ENCODE measurements at places on chromosomes 4 and X.
A peak's percentile ranks its signal among the peaks of the same experiment; 100 is the strongest.

DNA sequence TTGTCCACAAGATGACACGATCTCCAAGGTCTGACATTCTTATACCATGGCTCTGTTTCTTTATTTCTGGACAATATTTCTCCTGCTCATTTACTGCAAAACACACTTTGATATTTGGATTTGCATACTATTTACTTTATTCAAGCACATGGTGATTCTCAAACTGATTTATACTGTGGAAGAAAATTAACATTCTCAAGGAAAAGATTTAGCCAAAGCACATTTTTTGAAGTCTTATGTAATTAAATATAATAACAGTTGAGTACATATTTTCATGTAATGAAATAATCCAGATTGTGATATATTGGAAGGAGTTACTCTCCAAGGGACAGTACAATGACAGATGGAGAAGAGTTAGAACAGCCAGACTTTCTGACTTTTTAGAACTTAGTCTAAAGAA is 155.8 kb upstream of the CT83 start:
- no peaks in the 10 kb centered on the region for H3K27me3 ChIP-seq
- H3K4me1 ChIP-seq = no peaks in the 10 kb centered on the region
- H3K27ac ChIP-seq = no peak overlapping the region
- no peaks in the 10 kb centered on the region for H3K36me3 ChIP-seq
- H3K4me3 ChIP-seq = no peak overlapping the region
- DNase-seq = no peak

DNA sequence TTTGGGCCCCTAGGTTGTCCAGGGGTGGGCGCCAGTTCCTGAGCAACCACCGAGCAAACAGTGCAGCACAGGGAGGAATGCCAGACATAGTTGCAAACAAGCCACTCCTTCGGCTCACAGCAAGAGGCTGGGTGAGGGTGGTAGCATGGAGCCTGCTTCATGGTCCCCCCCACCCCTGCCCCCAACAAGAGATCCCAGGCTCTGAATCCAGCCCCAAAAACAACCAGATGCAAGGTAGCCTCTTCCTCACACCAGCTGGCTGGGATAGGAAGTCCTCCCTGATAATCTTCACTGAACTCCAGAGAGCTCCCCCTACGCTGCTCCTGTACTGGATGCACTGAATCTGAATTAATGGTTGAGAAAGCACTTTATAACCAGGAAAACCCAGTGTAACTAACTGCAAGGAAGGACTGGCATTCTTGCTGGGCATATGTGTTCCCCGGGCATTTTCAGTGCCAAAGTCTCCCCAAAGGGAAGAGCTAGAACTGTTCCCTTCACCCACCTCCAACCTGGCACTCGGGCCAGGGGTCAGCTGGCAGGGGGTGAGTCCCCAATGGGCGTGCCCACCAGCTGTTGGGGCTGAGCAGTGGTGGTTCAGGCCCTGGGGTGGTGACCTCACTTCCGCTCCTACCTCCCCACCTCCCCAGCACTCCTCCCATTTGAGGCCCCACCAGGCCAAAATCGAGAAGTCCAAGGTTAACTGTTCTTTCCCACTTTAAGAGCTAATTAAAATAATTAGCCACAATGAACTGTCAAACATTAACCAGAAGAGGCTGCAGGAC is 1.5 kb downstream of the ELF4 start:
- H3K4me1 ChIP-seq = peaks cover 28% of the 10 kb centered on the region
- no peaks in the 10 kb centered on the region for H3K27me3 ChIP-seq
- H3K27ac ChIP-seq = peak overlapping the region; percentile 41
- no peak for DNase-seq
- peaks cover 19% of the 10 kb centered on the region for H3K36me3 ChIP-seq

DNA sequence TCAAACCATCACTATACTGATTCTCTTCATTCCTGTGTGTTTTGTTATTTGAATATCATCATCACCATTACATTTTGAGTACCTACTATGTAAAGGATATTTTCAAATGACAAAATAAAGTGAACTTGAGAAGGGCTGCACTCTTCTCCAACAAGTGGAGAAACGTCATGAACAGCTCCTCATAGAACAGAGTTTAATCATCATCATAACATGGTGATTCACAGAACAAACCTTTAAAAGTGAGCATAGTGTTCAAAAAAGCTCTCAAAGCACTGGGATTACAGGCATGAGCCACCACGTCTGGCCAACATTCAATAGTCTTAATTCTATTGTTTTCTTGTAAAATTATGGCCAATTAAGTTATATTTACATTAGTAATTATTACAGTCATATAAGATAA is 993.9 kb downstream of the PDHA2 start:
- no peak overlapping the region for H3K27ac ChIP-seq
- H3K4me1 ChIP-seq = no peaks in the 10 kb centered on the region
- no peak for DNase-seq
- no peaks in the 10 kb centered on the region for H3K27me3 ChIP-seq

- peaks cover 7% of the 10 kb centered on the region for H3K27me3 ChIP-seq
- H3K4me1 ChIP-seq = no peaks in the 10 kb centered on the region
- H3K27ac ChIP-seq = no peak overlapping the region
Measured at GRCh38 chrX:54745676-54746075, 52.4 kb downstream of the ITIH6 start.

DNA sequence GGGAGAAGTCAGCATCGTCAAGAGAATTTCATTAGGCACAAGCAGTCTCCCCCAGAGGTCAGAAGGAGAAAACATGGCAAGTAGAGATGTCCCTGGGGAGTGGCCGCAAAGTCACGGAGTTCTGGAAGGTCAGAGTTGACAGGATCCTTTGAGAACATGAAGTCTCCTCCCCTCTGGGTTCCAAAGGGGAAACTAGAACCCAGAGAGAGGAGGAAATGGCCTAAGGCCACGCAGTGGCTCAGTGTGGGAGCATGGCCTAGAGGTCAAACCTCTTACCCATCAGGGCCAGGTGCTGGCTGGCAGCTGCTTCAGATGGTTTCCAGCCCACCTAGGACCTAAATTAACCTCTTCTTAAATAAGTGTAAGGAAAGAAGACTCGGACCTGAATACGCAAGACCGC is 884 bp downstream of the IDH3G start:
- H3K4me1 ChIP-seq = peaks cover 22% of the 10 kb centered on the region
- DNase-seq = no peak
- H3K36me3 ChIP-seq = peaks cover 24% of the 10 kb centered on the region
- H3K4me3 ChIP-seq = peak overlapping the region; percentile 91

DNA sequence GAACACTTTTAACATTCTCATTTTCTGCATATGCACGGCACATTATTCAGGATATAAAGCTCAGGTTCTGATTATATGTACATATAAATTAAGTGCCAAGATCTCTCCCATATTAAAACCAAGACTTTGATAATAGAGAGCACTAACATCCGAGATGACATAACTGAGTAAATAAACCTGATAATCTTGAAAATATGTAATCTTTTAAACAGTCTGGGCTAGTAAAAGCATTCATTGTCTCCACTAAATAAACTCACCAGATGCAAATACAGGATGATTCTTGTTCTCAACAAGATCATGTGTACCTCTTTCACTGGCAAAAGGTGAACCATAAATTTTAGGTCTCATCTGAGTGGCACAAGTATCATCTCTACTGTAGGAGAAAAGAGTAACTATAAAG is 942.2 kb downstream of the TRAM1L1 start:
- no peak for DNase-seq
- H3K36me3 ChIP-seq = no peaks in the 10 kb centered on the region
- no peak overlapping the region for H3K4me3 ChIP-seq

DNA sequence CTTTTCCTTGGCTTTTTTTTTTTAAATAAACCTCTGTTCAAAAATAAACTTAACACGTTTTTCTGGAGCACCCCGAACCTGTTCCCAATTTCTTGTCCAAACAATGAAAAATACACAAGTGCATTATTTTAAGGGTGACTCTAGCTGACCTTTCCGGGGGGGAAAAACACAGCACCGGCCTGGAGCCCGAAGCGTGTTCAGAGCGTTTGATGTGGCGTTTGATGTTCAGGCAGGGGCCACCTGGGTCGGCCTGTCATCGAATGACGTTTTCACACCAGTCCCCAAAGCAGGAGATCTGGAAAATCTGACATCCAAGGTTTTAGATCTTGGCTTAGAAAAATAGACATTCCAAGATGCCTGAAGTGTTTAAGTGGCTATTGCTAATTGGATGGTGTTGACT is 282.1 kb downstream of the SHOX start:
- H3K4me1 ChIP-seq = no peaks in the 10 kb centered on the region
- no peak overlapping the region for H3K27ac ChIP-seq
- H3K27me3 ChIP-seq = no peaks in the 10 kb centered on the region

GRCh38 chrX:6225911-6226595 is 2.6 kb downstream of the NLGN4X start:
- H3K4me3 ChIP-seq = no peak overlapping the region
- DNase-seq = no peak
- H3K4me1 ChIP-seq = no peaks in the 10 kb centered on the region
- no peaks in the 10 kb centered on the region for H3K36me3 ChIP-seq

- H3K4me3 ChIP-seq = no peak overlapping the region
- H3K27me3 ChIP-seq = no peaks in the 10 kb centered on the region
- H3K27ac ChIP-seq = no peak overlapping the region
- H3K4me1 ChIP-seq = no peaks in the 10 kb centered on the region
Measured at GRCh38 chrX:141917801-141918200, 14.1 kb downstream of the MAGEC1 start.

- no peak for DNase-seq
- peaks cover 31% of the 10 kb centered on the region for H3K27me3 ChIP-seq
- H3K4me3 ChIP-seq = no peak overlapping the region
- H3K4me1 ChIP-seq = no peaks in the 10 kb centered on the region
- no peaks in the 10 kb centered on the region for H3K36me3 ChIP-seq
Measured at GRCh38 chr4:139584784-139585183, 28.8 kb upstream of the SETD7 start.

DNA sequence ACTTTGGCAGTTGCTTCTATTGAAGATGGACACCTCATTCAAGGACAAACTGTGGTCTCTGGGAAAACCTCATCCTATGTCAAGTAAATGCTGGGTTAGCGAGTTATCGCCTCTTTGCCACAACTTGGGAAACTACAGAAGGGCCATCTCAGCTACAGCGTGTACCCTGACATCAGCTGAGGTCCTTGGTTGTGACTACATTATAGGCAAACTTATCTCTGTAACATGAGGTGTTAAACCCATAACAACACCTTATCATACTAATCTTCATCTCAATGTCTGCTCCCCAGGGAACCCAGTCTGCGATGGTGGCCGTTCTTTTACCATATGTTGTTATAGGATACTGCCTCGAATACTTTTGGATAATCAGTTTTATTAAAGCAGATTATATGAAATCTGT is 1862.7 kb downstream of the STIM2 start:
- H3K27ac ChIP-seq = no peak overlapping the region
- no peak overlapping the region for H3K4me3 ChIP-seq
- no peak for DNase-seq
- H3K36me3 ChIP-seq = no peaks in the 10 kb centered on the region
- H3K27me3 ChIP-seq = no peaks in the 10 kb centered on the region

GRCh38 chrX:46589977-46590723 is 16.6 kb downstream of the CHST7 start:
- DNase-seq = no peak
- H3K27me3 ChIP-seq = no peaks in the 10 kb centered on the region
- H3K36me3 ChIP-seq = peaks cover 7% of the 10 kb centered on the region

- H3K36me3 ChIP-seq = peaks cover 80% of the 10 kb centered on the region
- peak overlapping the region; percentile 31 for H3K4me3 ChIP-seq
- H3K4me1 ChIP-seq = peaks cover 16% of the 10 kb centered on the region
Measured at GRCh38 chr4:2259036-2259540, 2.8 kb downstream of the MXD4 start.

DNA sequence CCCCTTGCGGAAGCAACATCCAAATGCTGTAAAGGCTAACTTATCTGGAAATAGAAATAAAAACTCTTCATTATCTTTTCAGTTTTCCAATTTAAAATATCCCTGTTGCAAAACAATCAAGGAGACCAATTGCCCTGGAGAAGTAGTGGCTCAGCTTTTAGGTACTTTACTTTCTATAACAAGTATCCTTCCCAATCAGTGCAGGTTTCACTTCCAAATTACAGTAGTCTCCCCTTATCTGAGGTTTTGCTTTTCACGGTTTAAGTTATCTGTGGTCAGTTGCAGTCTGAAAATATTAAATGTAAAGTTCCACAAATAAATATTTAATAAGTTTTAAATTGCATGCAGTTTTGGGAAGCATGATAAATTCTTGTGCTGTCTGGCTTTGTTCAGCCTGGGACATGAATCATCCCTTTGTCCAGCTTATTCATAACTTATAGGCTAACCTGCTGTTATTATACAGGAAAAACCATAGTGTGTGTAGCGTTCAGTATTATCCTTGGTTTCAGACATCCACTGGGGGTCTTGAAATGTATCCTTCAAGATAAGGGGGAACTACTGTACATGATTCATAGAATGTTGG is 973.1 kb upstream of the GRID2 start:
- DNase-seq = no peak
- no peaks in the 10 kb centered on the region for H3K4me1 ChIP-seq
- no peak overlapping the region for H3K4me3 ChIP-seq
- H3K27ac ChIP-seq = no peak overlapping the region

DNA sequence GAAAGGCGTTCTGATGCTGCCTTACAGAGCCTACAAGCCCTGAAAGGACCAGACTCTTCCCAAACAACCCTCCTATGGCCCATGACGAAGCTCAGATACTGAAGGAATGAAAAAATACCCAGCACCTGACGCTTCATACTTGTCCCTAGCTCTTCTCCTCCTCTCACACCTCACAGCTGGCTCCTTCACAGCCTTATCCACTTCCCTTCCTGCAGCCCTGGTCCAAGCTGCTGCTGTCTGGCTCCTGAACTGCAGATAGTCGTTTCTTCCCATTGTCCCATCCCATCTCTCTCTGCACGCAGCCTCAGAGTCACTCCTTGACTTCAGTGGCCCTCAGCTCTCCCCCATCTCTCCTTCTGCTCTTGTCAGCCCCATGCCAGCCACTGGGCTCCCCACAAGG is 56.6 kb downstream of the FAM193A start:
- no peak for DNase-seq
- H3K4me3 ChIP-seq = peak overlapping the region; percentile 43
- H3K36me3 ChIP-seq = peaks cover 18% of the 10 kb centered on the region
- H3K4me1 ChIP-seq = peaks cover 46% of the 10 kb centered on the region
- no peaks in the 10 kb centered on the region for H3K27me3 ChIP-seq

- H3K4me3 ChIP-seq = no peak overlapping the region
- H3K27me3 ChIP-seq = peaks cover 51% of the 10 kb centered on the region
- no peak overlapping the region for H3K27ac ChIP-seq
- H3K4me1 ChIP-seq = no peaks in the 10 kb centered on the region
- no peak for DNase-seq
- H3K36me3 ChIP-seq = no peaks in the 10 kb centered on the region
Measured at GRCh38 chr4:186725469-186726425, 2.1 kb upstream of the FAT1 start.

- peaks cover 6% of the 10 kb centered on the region for H3K36me3 ChIP-seq
- DNase-seq = no peak
- H3K4me3 ChIP-seq = no peak overlapping the region
Measured at GRCh38 chrX:63738696-63739095, 46.3 kb downstream of the ARHGEF9 start.

GRCh38 chr4:21991050-21991449 is 42.5 kb upstream of the KCNIP4 start:
- H3K4me1 ChIP-seq = no peaks in the 10 kb centered on the region
- no peak for DNase-seq
- H3K27me3 ChIP-seq = no peaks in the 10 kb centered on the region
- no peak overlapping the region for H3K4me3 ChIP-seq
